ENCODE measurements at places on chromosomes 5 and 9. TPM values are rescaled to one million over a fixed set of nuclear protein-coding genes. Genes with fewer than 3 reads are reported as not detected.
A peak's percentile ranks its signal among the peaks of the same experiment; 100 is the strongest.

GRCh38 chr5:95080441-95080840 is 204.5 kb downstream of the MCTP1 start:
- no peak for DNase-seq

DNA sequence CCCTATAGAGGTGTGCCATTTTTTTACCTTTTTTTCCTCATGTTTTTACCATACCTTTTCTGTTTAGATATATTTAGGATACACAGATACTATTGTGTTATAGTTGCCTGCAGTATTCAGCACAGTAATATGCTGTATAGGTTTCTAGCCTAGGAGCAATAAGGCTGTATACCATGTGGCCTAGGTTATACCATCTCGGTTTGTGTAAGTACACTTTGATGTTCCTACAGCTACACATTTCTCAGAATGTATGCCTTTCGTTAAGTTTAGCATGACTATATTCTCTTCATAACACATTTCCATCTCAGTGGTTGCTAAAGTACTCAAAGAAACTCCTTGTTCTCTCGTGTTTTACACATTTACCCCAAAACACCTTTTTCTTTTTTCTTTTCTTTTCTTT is 23.0 kb downstream of the UBE2D2 start:
- DNase-seq: no peak

FRMD3 gene
- total RNA-seq: 10.8 TPM

SLC6A3 gene
- total RNA-seq: 0.52 TPM

PCDHB15 gene
- total RNA-seq: 2.5 TPM

DNA sequence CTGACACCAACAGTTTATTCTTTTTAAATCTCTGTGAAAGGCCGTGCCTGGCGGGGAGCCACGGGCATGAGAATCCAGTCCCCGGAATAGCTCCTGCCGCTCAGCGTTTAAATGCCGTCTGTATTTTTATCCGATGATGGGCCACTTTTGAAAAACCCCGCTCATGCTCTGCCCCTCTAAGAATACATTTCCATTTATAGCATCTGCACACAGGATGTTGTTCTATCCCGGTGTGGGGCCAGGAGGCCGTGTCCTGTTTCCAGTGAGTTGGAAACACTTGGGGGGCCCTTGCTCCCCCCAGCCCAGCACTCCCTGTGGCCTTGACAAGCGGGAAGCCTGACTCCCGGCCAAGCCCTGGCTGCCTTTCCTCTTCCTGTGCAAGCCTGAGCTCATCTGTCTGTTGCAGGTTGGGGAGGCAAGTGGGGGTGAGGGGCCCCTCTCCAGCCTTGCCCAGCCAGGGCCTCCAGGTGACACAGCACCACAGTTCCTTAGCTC is 39.0 kb downstream of the ERGIC1 start:
- DNase-seq: no peak

DNA sequence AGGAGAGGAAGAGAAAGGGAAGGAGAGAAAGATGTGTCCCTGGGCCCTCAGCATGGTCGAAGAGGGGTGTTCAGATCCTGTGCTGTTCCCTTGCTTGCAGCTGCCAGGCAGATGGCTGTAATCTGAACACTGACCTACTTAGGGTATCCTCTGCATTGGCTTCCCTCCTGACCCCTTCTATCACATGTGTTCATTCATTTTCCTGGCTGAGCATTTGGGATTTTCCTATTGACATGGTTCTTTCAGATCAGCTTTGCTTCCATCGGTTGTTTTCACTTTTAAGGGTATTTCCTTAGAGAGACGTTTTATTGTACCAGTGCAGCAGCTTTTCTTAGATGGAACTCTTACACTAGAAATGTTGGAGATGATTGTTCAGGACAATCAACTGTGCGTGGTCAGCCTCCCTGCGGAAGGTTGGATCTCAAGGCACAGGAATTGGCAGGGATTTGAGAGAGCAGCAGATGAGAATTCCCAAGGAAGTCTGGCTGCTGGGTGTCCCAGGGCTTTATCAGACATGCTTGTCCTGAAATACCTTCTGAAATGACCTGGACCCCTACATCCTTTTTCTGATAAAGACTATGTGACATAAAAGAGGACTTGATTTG is 26.0 kb downstream of the ACTBL2 start:
- DNase-seq: no peak

GRCh38 chr5:143771602-143772001 is 40.4 kb upstream of the HMHB1 start:
- DNase-seq: no peak

DNA sequence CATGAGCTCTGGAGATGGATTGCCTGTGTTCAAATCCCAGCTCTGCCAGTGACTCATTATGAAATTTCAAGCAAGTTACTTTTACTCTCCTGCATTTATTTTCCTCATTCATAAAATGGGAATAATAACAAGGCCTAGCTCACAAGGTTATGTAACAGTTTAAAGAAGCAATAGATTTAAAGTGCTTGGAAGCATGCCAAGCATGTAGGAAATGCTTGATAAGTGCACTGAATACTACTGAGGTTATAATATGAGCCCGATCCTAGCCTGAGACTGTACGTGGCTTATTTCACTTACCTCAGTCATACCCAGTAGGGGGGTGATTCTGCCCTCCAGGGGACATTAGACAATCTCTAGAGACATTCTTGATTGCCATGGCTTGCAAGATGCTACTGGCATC is 734.1 kb upstream of the WWC1 start:
- DNase-seq: no peak

GMCL2 gene
- not detected for total RNA-seq

DNA sequence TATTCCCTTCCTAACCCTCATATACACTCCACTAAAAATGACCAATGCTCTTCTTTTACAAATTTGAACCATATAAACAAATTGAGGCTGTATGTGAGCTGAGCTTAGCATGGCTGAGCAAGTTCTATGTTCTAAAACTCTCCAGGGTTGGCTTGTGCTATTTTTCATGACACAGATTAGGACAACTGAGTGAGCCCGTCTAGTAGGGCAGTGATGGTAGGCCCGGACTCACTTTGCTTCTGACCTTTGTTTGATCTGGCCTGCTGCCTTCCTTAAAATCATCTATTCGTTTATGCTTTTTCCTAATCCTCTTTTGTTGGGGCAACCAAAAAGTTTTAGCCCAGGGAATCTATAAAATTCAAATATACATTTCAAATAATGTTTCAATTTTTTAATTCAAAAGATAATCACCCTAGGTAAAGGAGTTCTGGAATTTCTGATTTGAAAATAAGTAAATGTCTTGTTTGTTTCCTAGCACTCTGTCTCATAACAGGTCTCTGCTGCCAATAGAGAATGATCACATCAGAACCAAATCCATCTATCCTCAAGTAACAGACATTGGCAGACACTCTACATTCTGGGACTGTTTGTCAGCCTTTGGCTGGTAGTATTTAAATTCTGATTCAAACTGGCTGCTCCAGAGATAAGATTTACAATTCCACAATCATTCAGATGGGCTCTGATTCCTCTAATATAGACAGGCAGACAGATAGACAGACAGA is 217.0 kb upstream of the TARS1 start:
- no peak for DNase-seq

DNA sequence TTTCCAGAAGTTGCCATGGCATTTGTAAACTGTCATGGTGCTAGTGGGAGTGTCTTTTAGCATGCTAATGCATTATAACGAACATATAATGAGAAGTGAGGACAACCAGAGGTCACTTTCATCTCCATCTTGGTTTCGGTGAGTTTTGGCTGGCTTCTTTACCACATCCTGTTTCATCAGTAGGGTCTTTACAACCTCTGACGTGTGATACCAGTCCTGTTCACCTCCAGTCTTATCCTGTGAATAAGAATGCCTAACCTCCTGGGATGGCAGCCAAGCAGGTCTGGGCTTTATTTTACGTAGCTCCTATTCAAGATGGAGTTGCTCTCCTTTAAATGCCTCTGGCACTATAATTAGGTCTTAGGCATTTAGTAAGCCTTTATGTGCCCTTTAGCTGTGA is 20.4 kb upstream of the RFK start:
- DNase-seq: no peak

GRCh38 chr5:111201705-111202104 is 22.5 kb upstream of the CAMK4 start:
- DNase-seq: no peak

DNA sequence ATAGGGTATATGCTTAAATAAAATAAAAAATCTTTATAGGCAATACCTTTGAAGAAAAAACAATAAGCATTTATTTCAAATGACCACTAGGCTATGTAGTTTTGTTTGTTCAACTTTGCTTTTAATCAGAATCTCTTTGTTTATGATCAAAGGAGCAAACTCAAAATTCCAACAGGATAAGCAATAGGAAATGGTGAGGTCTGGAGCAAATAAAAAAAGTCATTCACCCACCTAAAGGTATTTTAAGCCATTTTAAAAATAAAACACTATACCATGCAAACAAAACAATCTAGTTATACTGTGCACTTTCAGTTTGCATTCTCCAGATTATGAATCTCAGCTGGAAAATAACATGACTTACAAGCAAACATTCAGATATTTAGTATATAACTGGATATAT is 35.3 kb upstream of the CYFIP2 start:
- DNase-seq: no peak

GRCh38 chr5:124630767-124631704 is 115.4 kb downstream of the ZNF608 start:
- DNase-seq: no peak

CTNND2 gene
- 6.9 TPM for total RNA-seq

GRCh38 chr5:106093134-106093533 is 1577.6 kb downstream of the EFNA5 start:
- no peak for DNase-seq

DNA sequence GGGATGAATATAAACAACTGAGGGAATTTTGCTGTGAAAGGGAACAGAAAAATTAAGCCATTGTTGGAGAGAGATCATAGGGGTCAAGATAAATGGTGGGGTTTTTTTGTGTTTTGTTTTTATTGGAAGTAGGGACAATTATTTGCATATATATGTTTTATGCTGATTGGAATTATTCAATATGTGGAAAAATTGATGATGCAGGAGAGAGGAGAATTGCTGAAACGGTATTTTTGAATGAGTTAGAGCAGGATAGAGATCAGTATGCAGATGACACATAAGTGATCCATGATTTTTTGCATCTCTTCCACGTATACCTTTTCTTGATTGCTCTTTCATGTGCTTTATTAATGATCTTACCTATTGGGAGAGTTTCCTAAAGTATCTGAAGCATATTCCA is 67.5 kb downstream of the NIPBL start:
- no peak for DNase-seq

GRCh38 chr5:98433022-98433421 is 340.4 kb upstream of the RGMB start:
- DNase-seq: no peak

GPR151 gene
- total RNA-seq: not detected

DNA sequence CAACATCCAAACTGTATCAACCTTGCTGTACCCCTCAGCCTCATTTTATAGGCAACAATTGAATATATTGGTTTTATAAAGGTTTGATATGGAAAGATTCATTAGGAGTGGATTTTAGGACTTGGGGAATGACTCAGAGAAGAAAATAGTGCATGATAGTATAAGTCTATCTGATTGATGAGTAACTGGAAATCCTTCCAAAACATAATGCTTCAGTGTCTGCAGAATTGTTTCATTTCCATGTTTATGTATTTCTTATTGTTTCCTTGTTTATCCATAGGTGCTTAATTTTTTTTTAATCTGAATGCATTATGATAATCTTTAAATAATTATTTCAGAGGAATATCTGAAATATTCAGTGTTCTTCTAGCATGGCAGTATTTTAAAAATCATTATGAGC is 12.6 kb downstream of the JAK2 start:
- no peak for DNase-seq

ANXA1 gene
- total RNA-seq: 314 TPM

DNA sequence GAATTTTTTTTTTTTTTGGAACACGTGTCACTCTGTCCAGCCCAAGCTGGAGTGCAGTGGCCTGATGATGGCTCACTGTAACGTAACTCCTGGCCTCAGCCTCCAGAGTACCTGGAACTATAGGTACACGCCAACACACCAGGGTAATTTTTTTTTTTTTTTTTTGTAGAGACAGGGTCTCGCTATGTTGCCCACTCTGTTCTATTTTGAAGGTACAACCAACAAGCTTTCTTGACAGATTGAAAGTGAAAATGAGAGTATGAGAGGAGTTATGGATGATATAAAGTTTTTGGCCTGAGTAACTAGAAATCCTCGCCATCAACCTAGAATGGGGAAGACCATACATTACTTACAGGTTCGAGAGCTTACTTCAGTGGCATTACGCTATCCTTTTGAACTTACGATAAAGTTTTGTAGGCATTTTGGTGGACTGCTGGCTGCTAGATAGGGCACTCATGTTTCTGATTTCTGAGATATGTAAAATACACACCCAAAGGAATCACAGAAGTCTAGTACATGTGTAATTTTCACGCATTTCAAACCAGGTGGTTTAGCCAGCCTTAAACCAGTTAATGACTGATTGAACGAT is 806 bp upstream of the CDC42SE2 start:
- no peak for DNase-seq

DNA sequence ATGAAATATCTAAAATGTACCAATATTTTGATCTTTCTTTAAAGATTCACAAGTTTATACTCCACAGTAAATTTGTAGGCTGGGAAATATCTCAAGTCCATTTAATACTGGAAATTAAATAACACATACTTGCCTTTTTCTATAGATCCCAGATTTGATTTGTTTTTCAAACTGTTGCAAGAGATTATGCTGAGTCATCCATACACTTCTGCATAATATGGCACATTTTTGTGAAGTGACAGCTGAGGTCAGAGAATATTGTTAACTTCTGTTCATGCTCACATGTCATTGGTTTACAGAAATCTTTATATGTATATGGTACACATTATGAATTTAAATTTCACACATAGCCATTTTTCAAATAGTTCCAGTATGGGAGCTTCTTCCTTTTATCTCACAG is 1066.3 kb upstream of the NUDT12 start:
- DNase-seq: no peak

- no peak for DNase-seq
These were observed 147.5 kb downstream of the PAM start for GRCh38 chr5:102902647-102903046.

GRCh38 chr9:120386390-120387131 is 193.4 kb downstream of the CDK5RAP2 start:
- no peak for DNase-seq

- DNase-seq: no peak
These were observed 327.7 kb upstream of the TNC start for GRCh38 chr9:115445655-115446054.

DNA sequence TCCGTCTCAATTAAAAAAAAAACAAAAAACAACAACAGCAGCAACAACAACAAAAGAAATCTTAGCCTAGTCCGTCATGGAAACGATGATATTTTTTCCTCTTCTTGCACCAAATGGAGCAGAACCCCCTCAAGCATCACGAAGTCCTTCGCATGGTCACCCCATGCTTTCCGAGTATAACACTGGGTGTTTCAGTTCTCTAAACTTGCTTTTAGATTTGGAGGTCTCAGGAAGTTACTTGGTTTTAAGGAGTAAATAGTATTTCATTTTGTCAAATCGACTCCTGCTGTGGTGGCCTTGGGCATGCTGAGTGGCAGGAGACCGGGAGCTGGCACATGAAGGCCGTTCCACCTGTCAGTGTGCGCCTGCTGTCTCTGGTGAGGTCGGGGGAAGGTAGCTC is 118.5 kb upstream of the CACNA1B start:
- no peak for DNase-seq

GAS1 gene
- total RNA-seq: 16.8 TPM

- DNase-seq: no peak
These were observed 17.7 kb downstream of the TTLL11 start for GRCh38 chr9:122075135-122076030.

GRCh38 chr5:72110394-72111013 is 3.2 kb downstream of the MAP1B start:
- no peak for DNase-seq

GRCh38 chr5:177498013-177498787 is 796 bp upstream of the PDLIM7 start:
- peak; percentile 78 for DNase-seq

SLC23A1 gene
- not detected for total RNA-seq

Data from upper lobe of right lung (tissue), 1 donor.